NCI-H748 treated with DMSO at 0.1 percent for 48 hours (cell line): ENCODE measurements at places on chromosomes 16 and 17.
A peak's percentile ranks its signal among the peaks of the same experiment; 100 is the strongest.

DNA sequence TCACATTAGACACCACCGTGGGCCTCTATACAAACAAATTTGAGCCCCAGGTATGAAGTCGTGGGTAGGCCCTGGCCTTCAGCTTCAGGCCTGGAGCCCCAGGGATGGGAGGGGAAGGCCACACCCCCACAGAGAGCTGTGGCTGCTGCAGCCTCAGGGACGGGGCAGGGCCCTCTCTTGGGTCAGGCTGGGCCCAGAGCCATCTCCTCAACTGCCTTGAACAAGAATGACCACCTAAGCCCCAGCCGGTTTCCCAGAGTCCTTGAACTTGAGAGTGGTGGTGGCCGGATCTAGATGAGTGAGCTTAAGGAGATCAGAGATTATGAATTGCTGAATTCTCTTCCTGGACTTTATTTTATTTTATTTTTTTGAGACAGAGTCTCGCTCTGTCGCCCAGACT is 18.6 kb downstream of the SCNN1B start:
- DNase-seq: no peak

DNA sequence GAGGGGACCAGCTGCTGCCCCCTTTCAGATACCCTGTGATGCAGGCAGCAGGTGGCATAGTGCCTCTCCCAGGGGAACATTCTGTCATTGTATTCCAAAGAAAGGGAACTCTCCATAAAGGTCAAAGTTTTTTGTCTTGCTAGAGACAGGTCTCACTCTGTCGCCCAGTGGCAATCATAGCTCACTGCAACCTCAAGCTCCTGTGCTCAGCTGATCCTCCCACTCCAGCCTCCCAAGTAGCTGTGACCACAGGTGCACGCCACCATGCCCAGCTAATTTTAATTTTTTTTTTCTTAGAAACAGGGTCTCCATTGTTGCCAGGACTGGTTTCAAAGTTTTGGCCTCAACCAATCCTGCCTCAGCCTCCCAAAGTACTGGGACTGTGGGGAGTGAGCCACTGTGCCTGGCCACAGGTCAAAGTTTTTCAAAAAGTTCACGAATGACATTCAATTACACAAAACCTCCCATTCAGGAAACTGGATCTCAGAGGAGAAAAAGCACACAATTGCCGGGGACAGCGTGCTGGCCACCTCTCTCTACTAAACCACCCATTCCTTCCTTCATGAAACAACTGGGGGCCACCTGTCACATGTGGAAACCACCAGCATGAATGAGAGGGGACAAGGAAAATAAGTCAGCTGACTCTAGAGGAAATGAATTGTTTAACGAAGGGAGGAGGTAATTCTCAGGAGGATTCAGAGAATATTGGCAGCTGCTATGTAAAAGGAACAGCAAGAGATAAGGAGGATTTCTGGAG is 80.0 kb downstream of the MARCHF10 start:
- no peak for DNase-seq

- no peak for DNase-seq
Measured at GRCh38 chr16:87809150-87809902, 43.5 kb upstream of the KLHDC4 start.

DNA sequence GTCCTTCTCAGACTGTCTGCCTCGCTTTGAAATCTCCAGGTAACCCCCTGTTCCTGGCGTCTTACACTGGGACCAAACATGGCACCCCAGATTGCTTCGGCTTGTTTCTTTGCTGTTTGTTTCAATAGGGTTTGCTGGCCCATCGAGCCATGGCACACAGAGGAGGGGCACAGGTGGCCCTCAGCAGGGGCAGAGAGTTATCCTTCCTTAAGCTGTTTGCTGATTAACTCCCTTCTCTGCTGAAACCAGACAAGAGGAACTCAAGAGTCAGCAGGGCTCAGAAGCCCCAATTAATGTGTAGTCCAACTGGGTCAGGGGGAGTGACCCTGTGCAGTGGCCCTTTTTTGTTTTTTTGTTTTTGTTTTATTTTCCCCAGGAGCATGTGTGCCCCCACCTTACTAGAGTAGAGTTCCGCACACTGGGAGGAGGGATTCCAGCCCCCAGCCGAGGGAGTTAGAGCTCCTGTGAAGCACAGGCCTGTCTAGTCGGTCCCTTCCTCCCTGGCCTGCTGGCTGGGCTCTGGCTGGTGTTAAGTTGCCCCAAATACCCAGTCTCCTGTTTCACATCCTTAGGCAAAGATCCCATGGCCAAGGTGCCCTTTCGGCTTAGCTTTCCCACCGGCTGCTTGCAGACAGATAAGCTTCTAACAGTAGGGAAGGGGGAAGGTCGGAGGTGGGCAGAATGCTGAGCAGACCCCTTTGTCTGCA is 39.3 kb downstream of the YPEL2 start:
- no peak for DNase-seq

DNA sequence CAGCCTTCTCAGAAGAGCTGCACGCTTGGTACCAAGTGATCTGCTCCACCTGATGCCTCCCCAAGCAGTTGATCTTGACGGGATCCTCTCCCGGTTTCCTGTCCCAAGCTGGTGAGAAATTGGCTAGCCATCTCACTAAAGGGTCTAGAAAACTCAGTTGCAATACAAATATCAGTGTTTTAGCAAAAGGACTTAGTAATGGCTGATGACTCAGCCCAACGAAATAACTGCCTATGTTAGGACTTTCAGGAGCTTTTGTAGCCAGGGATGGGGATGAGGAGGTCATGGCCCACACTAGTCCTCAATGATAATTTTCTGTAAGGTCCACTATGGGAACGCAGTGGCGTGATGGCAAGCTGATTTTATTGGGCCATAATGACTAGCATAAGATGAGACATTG is 23.3 kb upstream of the ENGASE start:
- no peak for DNase-seq

DNA sequence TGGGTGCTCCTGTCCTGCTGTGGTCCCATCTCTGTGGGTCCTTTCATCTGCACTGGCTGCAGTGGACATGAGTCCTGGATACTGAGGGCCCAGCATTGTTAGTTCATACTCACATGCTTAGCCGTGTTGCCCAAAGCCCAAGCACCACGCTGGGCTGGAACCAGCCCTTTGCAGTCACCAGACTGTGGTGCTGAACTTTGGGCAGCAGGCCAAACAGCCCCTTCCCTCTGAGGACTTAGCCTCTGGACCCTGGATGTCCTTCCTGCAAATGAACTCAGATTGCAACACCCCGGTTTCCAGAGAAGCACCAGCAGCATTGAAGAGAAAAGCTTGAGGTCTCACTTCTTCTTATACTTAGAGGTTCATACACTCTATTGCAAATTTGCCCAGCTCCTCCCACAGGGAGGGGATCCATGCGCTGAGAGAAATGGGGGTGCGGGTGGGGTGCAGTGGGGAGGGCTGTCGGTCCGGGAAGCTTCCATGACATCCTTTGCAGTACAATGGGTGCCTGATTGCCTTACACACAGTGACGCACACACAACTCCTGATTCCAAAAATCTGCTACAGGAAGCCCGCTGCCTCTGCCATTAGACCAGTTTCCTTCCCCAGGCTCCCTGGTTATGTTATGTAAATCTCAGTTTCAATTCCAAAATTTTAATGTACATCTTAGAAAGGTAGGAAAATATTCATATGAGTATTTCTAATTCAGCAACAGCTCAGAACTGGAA is 65.8 kb downstream of the RGS9 start:
- DNase-seq: no peak

DNA sequence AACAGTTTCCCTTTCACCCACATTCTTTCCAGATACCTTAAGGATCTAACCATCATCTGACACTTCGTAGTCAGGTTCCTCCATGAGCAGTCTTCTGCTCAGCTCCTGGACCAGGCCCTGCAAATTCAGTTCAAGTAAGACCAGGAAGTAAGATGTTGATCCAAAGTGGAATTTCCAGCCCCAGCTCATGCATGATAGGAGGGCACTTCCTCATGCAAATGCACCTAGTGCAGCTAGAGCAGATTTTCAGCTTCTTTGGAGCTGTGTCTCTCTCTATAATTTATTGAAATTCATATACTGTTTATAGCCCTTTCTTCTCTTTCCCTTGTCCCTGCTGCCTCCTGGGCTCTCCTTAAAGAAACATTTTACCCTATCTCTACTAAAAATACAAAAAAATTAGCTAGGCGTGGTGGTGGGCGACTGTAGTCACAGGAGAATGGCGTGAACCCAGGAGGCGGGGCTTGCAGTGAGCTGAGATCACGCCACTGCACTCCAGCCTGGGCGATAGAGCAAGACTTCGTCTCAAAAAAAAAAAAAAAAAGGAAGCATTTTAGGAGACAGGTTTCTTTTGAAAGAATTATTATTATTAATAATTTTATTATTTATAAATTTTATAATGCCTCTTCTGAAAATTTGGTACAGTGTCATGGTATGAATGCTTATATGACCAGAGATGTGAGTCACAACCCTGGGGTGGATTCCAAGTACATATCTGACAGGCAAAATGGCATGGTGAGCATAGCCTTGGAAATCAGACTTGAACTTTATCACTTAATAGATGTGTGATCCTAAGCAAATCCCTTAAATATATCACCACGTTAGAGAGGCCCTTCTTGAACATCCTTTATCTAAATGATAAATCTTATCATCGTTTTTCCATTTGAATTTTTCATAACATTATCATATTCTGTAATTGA is 94.3 kb downstream of the SSH2 start:
- DNase-seq: no peak

- no peak for DNase-seq
Measured at GRCh38 chr17:7237761-7238419, 1.4 kb downstream of the PHF23 start.

DNA sequence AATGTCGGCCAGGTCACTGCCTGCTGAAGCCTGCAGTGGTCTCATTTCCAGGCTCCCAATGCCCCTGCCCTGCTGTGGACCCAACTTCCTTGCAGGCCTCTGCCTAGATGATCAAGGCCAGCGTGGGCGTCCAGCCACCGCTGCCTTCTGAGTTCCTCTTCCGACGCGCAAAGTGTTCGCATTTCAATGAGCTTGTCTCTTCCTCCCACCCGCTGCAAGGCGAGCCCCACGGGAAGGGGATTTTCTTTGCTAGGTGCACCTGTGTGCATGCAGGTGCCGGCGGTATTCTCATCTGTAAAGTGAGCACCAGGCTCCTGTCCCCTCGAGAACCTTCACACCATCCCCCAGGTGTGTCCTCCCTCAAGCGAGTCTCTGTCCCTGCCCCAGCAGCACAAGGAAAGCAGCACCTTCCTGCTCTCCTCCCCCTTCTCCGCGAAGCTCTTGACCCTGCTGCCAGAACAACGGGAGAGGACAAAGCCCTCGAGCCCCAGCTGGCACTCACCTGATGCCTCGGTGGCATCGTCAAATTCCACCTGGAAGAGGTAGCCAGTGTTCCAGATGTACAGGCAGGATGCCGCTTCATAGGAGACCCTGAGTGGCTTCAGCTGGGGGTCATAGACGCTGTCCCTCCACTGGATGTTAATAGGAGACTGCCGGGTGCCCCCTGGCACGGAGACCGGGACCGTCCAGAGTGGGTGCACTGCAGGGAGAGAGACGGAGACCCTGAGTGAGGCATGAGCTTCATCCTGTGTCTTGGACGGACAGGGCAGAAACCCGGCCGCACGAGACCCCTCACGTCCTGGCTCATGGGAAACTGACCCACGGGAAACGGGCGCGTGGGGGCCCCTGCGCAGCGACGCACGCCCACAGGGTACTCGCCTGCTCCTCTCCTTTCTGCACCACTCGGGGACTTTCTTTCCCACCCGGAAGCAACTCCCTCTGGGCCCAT is 9.8 kb downstream of the CA5A start:
- DNase-seq: no peak

DNA sequence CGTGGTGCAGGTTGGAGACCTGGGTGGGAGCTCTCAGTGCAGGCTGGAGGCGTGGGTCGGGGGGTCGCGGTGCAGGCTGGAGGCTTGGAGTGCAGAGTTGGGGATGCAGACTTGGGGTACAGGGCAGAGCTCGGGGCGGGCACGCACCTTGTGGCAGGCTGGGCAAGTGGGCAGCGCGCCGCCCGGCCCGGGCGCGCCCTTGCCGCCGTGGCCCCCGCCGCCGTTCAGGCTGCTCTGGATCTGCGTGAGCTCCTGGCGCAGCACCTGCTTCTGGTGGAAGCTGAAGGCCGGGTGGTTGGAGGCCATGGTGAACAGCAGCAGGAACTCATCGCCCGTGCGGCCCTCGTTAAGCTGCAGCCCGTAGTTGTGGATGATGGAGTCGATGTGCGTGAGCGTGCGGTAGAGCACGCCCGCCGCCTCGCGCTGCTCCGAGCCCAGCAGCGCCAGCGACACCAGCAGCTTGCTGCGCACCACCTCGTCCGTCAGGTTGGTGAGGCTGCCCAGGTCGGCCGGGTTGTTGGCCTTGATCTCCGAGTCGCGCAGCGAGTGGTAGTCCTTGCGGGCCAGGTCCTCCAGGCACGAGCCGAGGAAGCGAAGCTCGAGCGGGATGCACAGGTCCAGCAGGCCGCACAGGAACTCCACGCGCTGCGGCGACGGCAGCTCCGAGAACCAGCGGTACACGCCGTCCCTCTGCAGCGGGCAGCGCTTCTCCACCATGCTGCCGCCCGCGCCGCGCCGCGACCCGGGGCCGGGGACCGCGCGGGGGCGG is 1.1 kb downstream of the ZCCHC14 start:
- no peak for DNase-seq

DNA sequence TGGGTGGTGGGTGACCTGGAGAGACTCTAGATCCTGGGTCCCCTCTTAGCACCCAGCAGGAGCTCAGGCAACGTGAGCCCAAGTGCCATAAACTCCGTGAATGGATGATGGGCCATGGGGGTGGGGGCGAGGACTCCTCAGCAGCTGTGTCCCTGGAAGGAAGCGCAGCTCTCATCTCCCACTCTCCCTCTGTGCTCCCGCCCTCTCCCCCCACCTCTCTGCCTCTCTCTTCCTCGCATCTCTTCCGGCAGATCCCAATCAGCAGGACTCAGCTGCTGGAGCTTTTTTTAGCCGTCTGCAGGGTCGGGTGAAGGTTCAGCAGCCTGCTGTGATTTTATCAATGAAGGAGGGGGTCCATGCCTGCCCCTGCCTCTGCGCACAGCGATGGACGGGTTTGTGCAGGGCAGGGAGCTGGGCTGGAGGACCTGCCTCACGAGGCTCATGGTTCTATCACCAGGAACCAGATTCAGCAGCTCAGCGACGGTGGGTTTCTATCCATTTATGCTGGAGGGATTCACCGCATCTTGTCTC is 8.3 kb downstream of the CCR7 start:
- DNase-seq: no peak

GRCh38 chr16:8880839-8881510 is 1.2 kb upstream of the LITAFD start:
- DNase-seq: no peak

DNA sequence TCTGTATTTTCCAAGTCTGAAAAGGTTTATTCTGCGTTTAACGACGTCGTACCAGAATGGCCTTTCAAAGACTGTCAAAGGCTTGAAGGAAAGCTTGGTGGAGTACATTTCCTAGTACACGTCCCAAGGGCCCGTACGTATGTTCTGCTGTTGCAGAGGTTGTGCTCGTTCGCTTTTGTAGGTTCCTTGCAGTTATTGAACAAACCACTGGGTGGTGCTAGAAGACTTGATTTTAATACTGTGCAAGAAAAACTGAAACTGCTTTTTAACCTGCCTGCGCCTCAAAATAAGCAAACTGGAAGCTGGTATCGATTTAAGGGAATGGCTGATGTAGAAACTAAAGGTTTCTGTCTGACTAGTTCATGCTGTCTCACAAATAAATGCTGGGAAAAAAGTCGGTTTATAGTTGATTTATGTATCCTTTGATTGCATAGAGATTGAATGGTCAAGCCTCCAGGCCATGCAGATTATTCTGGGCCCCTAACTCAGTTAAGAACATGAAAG is 54.6 kb downstream of the USP10 start:
- peak; percentile 55 for DNase-seq
